ENCODE measurements at places on chromosomes 2 and 18. TPM values are rescaled to one million over a fixed set of nuclear protein-coding genes. Genes with fewer than 3 reads are reported as not detected.

GRCh38 chr2:224555823-224556366 lies 29.3 kb downstream of the CUL3 start:
- no peak for DNase-seq

DNA sequence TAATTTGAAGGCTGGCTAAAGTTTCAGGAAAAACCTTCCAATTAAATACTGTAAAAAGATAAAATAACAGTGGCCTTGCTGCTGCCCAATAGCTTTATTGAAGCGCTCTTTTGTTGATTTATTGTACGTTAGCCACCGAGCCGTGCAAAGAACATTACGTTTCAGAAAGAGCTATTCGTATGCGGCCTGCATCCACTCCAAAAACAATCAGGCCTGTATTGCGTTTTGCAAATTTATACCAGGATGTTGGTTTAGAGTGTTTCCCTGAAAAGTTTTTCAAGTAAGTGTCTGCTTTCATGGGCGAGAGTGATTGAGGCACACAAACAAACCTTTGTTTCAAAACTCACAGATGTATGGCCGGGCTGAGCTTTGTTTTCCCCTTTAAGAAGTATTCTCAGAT lies 257.2 kb upstream of the SALL3 start:
- no peak for DNase-seq

DNA sequence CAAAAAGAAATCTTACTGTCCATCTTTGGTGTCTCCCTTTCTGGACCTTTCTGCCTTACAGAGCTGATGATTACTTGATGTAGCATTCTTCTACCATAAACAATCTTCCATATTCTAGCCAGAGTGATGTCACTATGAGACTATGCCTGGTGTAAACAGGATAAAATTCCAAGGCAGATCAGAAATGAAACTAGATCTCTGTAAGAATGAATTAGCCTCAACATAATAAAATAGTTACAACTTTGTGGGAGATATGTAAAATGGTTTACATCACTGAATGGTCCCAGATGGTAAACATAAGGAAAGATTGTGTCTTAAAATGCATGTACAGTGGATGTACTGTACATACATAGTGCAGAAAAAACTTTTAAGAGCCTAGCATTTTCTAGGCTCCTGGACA lies 112.3 kb upstream of the ZNF521 start:
- DNase-seq: no peak

DNA sequence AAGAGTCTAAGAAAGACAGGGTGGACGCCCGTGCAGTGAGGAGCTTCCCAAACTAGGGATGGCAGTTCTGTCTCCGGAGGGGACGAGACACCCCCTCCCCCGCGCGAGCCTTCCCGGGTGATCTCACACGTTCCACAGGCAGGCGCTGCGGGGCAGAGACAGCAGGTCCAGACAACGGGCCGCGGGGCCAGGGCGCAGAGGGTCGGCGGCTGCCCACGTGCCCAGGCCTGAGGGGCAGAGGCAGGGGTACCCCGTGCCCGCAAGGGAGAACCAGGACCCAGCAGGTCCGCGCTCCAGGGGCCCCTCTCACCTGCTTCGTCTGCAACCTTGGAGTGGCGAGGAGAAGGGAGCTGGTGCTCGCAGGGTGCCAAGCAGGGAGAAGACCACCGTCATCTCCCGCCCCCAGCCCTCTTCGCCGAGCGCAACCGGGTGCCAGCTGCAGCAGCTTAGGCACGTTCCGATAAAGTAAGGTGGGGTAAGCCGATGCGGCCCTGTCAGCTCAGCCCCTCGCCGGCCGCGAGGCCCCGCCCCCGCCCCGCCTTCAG lies at the start of gene GPR155:
Gene GPR155 (minus strand): TSS at position 467 of the 545 bp plus-strand sequence. CDS start 5,073 bp downstream, outside the sequence.
- peak; percentile 35 for DNase-seq

DNA sequence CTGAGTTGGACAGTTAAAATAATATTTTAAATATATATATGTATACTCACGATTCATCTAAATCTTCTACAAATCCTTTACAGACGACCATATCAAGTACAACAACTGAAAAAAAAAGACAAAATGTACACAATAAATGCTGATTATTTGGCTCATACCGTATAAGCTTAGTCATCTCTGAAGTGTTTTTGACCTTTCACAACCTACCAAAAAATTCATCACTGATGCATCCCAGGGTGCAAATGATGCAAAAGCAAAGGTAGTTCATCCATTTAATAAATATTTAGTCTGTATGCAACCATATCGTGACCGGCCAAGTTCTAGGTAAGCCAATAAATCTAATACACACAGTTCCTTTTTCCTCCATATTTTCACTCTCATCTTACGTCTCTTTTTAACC lies 1.1 kb downstream of the TMX3 start:
- DNase-seq: no peak

HK2 gene
- total RNA-seq: 61.6 TPM

CRYGD gene
- 6.3 TPM for total RNA-seq

HOXD11 gene
- total RNA-seq: not detected

Measured in WTC11 (cell line).